T-helper 9 cell (primary cell): ENCODE measurements at places on chromosomes 2 and 18.

GRCh38 chr2:74424995-74425406 is 3.5 kb downstream of the WDR54 start:
- DNase-seq, result no peak

DNA sequence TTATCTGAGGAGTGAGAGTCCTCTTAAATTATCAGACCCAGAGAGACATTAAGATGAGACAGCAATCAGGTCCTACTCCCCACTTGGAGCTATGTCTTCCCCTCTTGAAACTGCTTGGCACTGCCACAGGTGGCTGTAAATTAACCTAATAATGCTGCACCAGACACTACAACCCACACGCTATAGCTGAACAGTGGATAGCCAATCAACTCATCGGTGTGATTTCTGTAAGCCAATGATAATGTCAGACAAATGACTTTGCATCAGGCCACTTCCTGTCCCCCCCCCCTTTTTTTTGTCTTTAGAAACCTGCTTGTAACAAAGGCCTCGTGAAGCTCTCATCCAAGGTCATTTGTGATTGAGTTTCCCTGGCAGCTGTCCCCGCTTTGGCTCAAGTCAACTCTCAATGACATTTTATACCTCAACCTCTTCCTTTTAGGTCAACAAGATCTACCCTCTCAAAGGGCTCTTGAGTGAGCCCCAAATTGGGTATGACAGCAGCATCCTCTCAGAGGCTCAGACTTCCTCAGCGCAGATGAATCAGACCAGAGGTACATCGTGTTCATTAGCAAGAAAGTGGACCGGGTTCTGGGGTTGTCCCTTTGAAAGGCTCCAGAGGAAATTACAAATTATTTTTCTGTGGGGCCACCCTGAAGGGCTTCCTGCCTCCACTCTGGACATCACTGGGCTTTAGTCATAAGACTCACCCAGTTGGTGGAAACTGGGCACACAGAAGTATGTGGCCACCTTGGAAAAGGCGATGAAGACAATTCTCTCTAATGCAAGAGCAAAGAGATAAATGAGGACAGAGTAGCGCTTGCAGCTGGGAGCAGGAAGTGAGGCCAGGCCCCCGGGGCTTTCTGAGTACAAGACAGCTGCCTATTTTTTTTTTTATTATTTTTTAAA is 73.6 kb downstream of the COPS8 start:
- DNase-seq, result no peak

DNA sequence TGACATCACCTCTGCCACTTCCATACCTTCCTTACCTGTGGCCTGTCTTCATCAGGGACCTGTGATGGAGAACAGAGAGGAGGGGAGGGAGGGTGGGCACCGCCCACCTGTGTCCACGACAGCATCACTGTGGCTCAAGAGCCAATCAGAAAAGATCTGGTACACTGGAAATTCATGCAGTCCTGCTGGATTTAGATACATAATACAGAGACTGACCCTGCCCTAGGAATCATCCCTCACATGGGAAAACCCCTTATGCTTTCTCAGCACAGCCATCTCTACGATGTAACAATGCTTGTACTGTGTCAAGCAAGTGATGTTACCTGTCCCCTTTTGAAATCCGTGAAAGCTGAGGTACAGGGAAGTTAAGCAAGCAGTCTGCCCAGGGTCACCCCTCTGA is 145.6 kb upstream of the EPAS1 start:
- DNase-seq, result no peak

- no peak for DNase-seq
Measured at GRCh38 chr2:55408098-55408882, 11.4 kb downstream of the CCDC88A start.

- no peak for DNase-seq
Measured at GRCh38 chr2:88247531-88247930, 77.4 kb downstream of the THNSL2 start.

- DNase-seq, result peak; percentile 26
Measured at GRCh38 chr2:9656270-9656766, 25.5 kb upstream of the YWHAQ start.

DNA sequence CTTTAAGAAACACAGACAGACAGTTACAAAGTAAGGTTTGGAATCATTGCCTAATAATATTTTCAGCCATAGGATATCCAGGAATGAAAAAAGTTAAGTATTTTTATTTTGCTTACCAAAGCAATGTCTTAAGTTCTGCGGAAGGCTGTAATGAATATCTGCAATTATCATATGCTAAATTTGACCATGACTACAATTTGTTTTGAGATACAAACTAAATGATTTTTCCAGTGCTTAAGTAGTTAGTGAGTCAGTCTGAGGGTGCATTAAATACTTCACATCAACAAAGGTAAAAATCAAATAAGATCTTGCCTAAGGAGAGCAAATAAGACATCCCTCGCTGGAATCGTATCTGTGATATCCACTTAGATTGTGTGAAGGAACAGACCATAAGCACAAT is 250.0 kb downstream of the CD226 start:
- DNase-seq, result no peak

DNA sequence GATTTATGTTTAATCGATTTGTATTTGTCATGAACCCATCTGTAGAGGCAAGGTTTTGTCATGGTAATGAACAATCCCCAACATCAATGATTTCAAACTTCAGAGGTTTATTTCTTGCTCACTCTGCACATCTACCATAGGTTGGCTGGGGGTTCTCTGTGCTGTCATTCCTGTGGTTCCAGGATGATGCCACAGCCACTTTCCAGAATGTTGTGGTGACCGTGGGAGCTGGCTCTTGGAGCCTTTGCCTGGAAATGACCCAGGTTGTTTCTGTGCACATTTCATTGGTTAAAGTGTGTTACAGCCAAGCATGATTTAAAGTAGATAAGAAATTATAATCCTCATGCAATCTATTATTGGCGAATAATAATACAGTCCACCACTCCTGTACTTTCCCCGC is 28.2 kb upstream of the EPAS1 start:
- no peak for DNase-seq
